Immature natural killer cell (primary cell): ENCODE measurements at places on chromosomes 5 and 9.

- H3K4me3 ChIP-seq: no peak overlapping the region
- H3K27ac ChIP-seq: no peak overlapping the region
- H3K36me3 ChIP-seq: peaks cover 24% of the 10 kb centered on the region
- no peaks in the 10 kb centered on the region for H3K4me1 ChIP-seq
Observed at GRCh38 chr5:60887096-60887495, 43.0 kb upstream of the ELOVL7 start.

DNA sequence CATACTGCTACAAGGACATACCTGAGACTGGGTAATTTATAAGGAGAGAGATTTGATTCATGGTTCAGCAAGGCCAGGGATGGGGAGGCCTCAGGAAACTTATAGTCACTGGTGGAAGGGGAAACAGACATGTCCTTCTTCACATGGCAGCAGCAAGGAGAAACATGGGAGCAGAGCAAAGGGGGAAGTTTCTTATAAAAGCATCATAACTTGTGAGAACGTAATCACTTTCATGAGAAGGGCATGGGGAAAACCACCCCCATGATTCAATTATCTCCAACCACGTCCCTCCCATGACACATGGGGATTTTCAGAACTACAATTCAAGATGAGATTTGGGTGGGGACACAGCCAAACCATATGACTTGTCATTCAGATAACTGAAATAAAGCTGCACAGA, 100.9 kb downstream of the ST8SIA4 start:
- no peak overlapping the region for H3K4me3 ChIP-seq
- no peaks in the 10 kb centered on the region for H3K36me3 ChIP-seq
- H3K27ac ChIP-seq: no peak overlapping the region
- H3K4me1 ChIP-seq: no peaks in the 10 kb centered on the region

DNA sequence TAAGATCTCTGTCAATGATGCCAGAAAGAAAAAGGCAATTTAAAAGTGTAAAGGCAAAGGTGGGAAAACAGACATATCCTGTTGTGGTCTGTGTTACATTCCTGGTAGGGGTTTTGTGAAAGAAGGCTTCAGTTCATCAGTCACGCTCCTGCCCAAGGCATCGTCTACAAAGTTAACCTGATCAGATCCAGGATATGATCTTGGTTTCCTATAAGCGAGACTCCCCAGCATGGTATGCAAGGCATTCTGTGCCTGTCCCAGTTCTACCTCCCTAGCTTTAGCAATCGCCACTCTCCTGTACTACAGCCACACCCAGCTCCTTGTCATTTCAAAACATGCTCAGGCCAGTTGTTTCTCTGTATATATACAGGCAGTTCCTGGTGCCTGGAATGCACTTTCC, 58.0 kb upstream of the PTPN3 start:
- H3K4me1 ChIP-seq: no peaks in the 10 kb centered on the region
- no peaks in the 10 kb centered on the region for H3K36me3 ChIP-seq
- DNase-seq: no peak
- H3K27ac ChIP-seq: no peak overlapping the region

DNA sequence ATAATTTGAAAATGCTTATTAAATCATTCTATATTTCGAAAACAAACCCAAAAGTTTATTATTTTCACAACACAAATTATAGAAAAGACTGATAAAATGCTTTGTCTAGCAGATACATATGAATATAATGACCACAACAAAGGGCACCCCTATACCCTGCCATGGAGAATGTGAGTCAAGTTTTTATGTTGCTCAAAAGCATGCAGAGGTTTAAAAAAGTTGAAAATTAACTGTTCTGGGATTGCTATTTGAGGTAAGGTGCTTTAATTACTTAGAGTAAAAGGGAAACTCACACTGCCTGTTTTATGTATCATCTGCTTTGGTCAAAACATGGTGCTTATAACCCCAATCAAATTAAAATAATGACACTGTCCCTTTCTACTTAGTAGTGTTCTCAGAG, 41.0 kb downstream of the MLANA start:
- H3K4me3 ChIP-seq: no peak overlapping the region
- H3K36me3 ChIP-seq: peaks cover 7% of the 10 kb centered on the region
- H3K27ac ChIP-seq: no peak overlapping the region
- H3K4me1 ChIP-seq: no peaks in the 10 kb centered on the region
- no peak for DNase-seq

DNA sequence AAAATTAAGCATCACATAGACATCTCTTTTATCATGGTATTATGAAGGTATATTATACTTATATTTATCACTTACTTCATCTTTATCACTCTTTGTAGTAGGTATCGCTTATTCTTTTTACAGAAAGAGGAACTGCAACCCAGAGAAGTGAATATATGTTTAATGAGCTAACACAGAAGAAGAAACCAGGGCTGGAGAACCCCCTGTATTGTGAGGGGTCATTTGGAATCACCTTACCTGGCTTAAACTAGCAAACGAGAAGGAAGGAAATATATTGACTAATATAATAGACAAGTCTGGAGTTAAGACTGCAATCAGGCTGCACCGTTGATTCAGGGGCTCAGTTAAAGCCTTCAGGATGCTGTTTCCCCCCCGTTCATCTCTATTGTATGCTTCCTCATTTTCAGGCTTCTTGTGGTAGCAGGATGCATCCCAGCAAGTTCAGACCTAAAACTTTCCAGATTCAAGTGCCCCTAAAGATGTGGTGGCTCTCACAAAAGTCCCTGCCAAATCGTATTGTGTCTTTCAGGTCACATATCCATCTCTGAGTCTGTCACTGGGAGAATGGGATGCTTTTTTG, 146.4 kb downstream of the GCNT1 start:
- H3K27me3 ChIP-seq: peaks cover 2% of the 10 kb centered on the region
- no peak overlapping the region for H3K27ac ChIP-seq
- no peak overlapping the region for H3K4me3 ChIP-seq
- peaks cover 15% of the 10 kb centered on the region for H3K36me3 ChIP-seq
- DNase-seq: no peak
- no peaks in the 10 kb centered on the region for H3K4me1 ChIP-seq

- H3K36me3 ChIP-seq: peaks cover 42% of the 10 kb centered on the region
- no peak overlapping the region for H3K4me3 ChIP-seq
- H3K27me3 ChIP-seq: peaks cover 4% of the 10 kb centered on the region
- no peaks in the 10 kb centered on the region for H3K4me1 ChIP-seq
- no peak overlapping the region for H3K27ac ChIP-seq
Observed at GRCh38 chr9:91282292-91282691, 79.4 kb downstream of the AUH start.
